Glutamatergic neuron (in vitro differentiated cells): ENCODE measurements at places on chromosomes 11 and 22. TPM values are rescaled to one million over a fixed set of nuclear protein-coding genes. Genes with fewer than 3 reads are reported as not detected.

KIRREL3 gene
- total RNA-seq = 25.3 TPM

RGL4 gene
- total RNA-seq = not detected

APOBEC3A gene
- total RNA-seq = not detected

OR4A16 gene
- not detected for total RNA-seq

NRXN2 gene
- 50.4 TPM for total RNA-seq

PARVA gene
- 15.0 TPM for total RNA-seq

TRIM51 gene
- total RNA-seq = 0.37 TPM

RTN4RL2 gene
- total RNA-seq = 119 TPM

RRAS2 gene
- 20.8 TPM for total RNA-seq

SCGB1D2 gene
- total RNA-seq = not detected

GRCh38 chr11:4903484-4903883 lies at the start of gene OR51A7:
TSS of gene OR51A7 (plus strand) at chr11:4903783. CDS start at chr11:4907370, 3,587 bp downstream.
- DNase-seq = no peak

DNA sequence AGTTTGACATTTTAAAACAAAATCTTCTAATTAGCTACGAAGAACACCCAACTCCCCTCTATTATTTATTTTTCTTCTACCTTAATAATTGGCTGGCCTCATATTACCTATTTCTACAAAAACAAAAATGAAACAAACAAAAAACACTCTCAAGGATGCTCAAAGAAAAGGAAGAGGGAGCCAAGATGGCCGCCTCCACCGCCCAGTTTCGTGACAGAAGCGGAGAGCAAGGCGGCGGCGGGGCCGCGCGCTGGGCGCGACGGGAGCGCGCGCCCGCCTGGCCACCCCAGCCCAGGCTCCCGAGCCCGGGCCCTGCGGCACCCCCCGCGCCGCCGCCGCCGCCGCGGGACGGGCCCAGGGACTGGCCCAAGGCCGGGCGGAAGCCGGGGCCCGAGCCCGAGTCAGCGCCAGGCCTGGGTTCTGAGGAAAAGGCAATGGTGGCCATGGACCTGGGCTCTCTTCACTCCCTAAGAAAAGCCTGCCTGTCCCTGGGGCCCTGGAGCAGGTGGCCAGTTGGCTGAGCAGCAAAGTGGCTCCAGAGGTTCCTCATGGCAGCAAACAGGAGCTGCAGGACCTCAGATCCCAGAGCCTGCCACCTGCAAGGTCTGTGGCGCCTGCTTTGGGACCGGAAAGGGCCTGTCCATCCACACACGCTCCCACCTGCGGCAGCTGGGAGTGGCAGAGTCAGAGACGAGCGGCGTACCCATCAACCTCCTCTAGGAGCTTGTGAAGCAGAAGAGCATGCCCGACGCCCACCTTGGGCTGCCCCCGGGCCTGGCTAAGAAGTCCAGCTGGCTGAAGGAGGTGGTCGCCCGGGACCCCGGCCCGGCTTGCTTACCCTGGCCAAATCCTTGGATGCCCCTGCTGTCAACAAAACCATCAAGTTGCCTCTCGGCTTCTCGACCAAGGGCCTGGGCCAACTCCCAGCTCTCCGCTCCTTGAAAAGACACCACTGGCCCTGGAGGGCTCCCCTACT lies 543.2 kb upstream of the CCDC179 start:
- no peak for DNase-seq

DNA sequence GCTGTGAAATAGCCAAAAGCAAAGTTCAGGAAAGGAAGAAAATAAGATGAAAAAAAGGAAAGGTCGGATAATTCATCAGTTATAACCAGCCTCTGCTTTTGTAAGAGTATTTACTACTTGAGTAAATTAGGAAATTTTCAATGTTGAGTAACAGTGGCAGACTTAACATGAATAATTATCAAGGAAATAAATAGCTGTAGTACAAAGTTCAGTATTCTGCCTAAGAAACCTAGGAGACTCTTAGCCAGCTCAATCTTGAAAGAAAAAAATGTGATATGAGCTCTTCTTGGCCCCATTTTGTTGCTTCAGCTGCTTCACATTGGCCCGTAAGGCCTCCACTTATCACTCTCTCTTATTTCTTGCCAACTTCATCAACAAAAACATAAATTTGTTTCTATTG lies 17.0 kb upstream of the DNAJB7 start:
- DNase-seq = no peak

GRCh38 chr11:57901756-57902155 lies 121.9 kb upstream of the OR9Q1 start:
- no peak for DNase-seq

GRCh38 chr22:27129266-27129665 lies 471.9 kb downstream of the MIAT start:
- no peak for DNase-seq

DNA sequence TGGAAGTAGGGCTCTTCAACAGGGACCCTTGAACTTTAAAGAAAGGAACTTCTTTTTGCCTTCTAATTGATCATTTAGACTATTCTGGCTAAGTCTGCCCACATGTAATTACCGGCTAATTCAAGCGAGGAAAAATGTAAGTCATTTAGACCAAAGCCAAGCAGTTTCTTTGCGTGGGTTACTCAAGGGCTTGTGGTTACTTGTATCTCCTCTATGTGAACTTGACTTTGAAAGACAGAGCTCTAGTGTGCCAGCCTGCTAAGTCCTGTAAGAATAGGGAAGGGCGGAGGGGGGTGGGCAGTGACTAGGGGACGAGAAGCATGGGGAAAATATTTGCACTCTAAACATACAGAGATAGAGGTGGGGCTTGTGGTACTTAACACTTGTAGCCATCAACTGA lies 145.2 kb upstream of the TEAD1 start:
- no peak for DNase-seq

DNA sequence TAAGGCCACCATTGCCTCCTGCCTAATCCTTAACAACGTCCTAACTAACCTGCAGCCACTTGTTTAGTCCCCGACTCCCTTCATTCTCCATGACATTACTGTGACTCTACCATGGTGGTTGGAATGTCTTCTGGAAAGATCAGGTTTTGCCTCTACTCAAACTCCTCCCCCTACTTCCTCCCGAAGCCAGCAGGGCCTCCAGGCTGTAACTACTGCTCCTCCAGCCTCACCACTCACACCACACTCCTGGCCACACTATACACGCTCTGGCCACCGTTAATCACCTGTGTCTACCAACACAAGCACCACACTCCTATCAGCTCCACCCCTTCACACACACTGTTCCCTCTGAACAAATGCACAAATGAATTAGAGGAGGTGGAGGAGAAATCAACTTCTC lies 69.2 kb downstream of the PACSIN2 start:
- no peak for DNase-seq

- no peak for DNase-seq
Observed at GRCh38 chr11:77019976-77020595, 14.1 kb upstream of the B3GNT6 start.

DNA sequence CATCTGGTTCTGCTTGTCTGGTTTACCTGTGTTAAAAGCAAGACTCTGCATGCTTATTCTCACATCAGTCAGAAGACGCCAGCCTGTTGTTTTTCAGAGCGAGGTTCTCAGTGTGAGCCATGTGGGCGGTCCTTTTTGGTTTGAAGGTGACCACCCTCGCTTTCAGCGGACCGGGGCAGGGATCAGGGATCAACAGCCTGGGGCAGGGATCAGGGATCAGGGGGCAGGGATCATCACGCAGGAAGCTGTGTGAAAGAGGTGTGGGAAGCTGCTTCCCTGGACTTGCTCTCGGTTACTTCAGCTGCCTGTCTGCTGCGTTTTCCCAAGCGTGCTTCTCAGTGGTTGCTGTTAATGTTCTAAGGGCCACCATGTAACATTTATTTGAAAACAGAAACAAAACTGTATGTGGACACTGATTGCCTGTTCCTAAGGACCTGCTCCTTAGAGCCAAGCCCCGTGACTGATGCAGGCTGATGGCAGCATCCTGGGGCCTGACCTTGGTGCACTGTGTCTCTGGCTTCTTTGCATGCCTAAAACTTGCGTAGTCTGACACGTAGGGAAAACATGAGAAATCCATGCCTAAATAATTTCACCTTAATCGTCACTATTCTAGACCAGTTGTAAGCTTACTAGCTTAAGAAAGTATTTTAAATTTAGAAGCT lies 146.9 kb downstream of the ATXN10 start:
- no peak for DNase-seq

GRCh38 chr11:58395581-58395980 lies 11.1 kb downstream of the OR5B3 start:
- no peak for DNase-seq

DNA sequence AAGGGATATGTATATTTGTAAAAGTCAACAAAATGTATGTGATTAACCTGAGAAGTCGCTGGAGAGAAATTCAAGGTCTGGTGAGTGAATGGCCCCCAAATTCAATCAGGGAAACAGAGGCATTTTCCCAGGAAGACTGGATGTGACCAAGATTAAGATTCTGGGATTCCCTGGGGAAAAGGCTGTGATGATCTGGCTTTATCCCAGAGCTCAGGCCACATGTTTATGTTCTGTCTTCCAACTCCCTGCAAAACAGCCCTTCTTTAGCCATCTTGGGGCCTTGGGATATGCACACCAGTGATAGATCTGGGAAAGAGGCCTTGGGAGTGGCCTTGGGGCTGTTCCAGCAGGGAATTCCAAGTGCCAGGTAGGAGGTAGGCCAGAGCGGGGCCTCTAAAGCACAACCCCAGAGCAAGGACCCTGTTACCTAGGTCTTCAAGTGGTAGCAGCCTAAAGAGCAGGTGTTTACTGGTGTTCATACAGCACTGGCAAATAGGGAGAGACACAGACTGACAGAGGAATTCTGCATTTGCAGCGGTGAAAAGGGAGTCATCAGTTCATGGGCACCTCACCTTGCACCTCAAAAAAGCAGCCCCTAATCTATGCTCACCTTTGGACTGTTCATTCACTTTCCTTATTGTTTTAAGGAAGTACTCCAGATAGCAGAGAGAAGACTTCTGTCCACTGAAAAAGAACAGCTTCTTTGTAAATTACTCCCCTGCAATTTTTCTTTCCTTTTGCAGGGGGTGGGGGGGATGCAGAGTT lies 312.4 kb downstream of the BUD13 start:
- no peak for DNase-seq

GRCh38 chr11:45106440-45106839 lies 40.0 kb upstream of the PRDM11 start:
- DNase-seq = no peak

GRCh38 chr11:29251738-29252137 lies 765.1 kb downstream of the KCNA4 start:
- no peak for DNase-seq

GRCh38 chr22:36506637-36507517 lies at the start of gene FOXRED2:
TSS of gene FOXRED2 (minus strand) at chr22:36507040. CDS start at chr22:36506422, 618 bp downstream.
- DNase-seq = peak; percentile 91

DNA sequence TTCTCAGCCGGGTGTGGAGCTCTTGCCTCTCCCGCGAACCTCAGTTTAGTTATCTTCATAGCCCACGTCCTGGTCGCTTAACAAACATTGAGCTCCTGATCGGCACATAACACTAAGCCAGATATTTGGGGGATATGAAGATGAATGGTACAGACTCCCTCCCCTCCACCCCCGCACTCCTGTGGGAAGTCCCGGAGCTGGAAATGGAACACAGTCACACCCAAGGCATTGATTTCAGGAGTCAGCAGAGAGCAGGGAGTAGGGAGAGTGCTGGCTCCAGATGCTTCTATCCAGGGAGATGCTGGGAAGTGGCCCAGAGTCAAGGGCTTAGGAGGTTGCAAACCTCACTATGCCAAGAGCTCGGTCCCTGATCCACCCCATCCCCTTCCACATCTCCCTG lies 26.1 kb upstream of the CABP7 start:
- DNase-seq = no peak

DNA sequence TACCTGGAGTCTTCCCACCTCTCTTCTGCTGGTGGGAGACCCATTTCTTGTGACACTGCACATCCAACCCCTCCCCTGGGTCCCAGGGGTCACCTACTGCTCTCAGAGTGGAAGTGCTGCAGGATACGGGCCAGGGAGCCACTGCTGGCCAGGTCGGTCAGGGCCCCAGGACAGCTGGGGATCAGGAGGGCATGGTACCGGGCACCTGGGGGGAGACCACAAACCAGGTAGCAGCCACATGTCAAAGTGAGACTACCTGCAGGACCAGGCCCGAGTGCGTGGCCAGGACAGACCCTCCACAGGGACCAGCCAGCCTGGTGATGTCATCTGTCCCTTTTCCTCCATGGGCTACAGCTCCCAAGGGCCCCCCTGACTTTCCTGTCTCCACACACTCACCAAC lies 3.9 kb downstream of the GATD1 start:
- no peak for DNase-seq

DNA sequence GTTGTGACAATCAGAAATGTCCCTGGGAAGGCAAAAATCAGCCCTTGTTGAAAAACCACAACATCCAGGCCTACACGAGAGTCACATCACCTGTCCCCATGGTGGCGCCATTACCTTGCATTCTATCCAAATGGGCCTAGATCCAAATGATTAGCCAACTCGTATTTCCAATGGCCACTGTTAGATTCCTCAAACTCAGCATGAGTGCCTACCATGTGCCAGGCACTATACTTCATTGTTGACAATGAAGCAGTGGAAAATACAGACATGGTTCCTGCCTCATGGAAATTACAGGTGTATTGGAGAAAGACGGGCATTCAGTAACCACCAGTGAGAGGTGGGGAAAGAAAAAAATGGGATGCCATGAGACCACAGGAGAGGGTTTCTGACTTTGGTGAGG lies 29.8 kb upstream of the CREB3L1 start:
- no peak for DNase-seq

DNA sequence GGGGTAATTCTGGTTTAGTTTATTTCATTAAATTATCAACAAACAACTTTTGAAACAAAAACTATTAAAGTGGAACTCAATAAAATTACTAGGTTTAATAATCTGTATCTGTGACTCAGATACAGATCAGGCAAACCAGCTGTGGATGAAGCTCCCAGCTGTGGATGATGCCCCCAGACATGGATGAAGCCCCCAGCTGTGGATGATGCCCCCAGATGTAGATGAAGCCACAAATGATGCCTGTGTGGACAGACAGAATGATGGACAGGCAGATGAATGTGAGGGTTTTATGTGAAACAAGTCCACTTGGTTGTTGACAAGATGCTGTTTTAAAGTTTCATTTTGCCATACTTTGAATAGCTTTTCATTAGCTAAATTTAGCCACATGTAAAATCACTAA lies 5.8 kb upstream of the ZNF74 start:
- no peak for DNase-seq

DNA sequence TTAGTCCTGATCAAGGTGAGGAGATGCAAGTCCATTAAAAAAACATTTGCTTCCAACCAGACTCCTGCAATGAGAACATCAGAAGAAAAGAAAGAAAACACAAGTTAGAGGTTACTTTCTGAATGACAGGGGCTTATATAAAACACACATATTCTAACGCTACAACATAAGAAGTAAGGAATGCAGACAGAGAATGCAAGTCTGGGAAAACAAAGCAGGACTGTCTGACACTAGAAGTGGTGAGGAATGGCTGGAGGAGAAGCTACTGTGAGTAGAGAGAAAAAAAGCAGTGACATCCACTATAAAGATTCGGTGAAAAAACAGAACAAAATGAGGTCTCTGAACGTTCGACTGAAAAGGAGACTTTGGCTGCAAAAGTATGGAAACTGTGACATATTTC lies 12.3 kb downstream of the TMEM216 start:
- no peak for DNase-seq

GRCh38 chr11:12042215-12042676 lies 33.8 kb upstream of the DKK3 start:
- DNase-seq = no peak

- DNase-seq = no peak
Observed at GRCh38 chr11:106216281-106216680, 138.8 kb downstream of the AASDHPPT start.

- DNase-seq = no peak
Observed at GRCh38 chr11:96132437-96132836, 208.5 kb upstream of the MTMR2 start.
